ENCODE measurements at places on chromosomes 12 and 14.

- no peak for DNase-seq
Observed at GRCh38 chr12:100986595-100987547, 192.3 kb downstream of the ANO4 start.

DNA sequence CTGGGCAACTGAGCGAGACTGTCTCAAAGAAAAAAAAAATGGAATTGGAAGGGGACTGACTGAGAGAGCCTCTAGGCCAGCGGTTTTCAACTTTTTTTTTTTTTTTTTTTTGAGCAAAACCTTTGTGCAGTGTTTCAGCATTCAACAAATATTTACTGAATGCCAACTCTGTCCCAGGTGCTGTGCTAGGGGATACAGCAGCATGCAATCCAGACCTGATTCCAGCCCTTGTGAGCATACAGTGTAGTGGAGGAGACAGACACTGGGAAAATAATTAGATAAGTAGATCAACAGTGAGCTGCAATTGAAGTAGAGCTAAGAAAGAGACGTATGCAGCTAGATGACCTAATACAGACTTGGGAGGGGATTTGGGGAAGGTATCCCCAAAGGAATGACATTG, 23.8 kb upstream of the LTBP2 start:
- no peak for DNase-seq

DNA sequence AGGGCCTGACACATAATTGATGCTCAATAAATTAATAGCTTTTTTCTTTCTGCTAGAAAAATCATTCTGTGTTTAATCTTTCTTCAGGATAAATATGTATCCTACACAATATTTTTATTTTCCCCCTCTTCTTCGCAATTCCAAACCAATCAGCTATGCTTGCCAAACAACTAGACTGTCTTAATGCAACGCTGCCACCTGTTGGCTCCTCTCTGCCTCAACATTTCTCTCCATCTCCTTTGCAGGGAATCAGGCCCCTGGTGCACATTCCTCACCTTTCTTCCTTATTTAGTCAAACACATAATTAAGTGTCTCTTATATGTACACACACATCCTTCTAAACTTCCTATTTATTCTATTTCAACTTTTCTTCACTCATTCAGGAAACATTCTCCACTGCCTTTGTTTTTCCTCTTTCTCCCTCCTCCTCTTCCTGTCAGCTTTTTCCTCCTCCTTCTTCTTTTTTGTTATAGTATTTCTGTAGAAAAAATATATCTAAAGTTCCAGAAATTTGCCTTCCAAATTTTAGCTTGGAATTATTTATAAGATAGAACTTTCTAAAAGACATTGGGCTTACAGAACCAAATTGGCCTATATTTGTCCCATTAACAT, 406.0 kb downstream of the PRKD1 start:
- DNase-seq, result no peak

GRCh38 chr14:22830443-22831010, 840 bp downstream of the MRPL52 start:
- DNase-seq, result no peak

DNA sequence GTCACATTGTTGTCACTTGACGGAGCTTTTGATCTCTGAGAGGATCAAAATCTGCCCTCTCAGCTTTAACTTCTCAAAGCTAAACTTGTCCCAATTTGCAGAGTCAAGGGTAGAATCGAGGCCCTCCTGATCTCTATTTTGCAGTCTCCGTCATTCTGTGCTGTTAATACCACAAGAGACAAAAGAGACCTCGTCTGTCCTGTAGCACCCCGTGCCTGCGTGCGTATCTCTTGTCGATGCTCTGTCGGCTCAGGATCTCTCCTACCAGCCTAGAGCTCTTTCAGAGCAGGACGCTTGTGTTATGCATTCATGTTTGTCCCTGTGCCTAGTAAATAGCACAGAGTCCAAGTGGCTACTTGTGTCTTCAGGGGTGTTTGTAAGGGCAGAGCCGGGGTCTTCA, 5.1 kb downstream of the EVL start:
- no peak for DNase-seq

DNA sequence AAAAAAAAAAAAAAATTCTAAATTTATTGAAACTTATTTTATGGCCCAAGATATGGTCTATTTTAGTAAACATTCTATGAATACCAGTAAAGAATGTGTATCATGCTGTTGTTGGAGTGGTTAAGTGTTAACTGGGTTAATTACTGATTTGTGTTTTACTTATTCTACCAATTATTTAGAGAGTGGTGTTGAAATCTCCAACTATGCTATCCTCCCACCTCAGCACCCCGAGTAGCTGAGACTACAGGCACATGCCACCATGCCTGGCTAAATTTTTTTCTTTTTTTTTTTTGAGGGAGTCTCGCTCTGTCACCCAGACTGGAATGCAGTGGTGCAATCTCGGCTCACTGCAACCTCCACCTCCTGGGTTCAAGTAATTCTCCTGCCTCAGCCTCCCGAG, 72.2 kb downstream of the R3HDM2 start:
- no peak for DNase-seq

- DNase-seq, result no peak
Observed at GRCh38 chr14:95072310-95072905, 84.9 kb downstream of the DICER1 start.

GRCh38 chr14:61536661-61537562, 158.4 kb upstream of the HIF1A start:
- no peak for DNase-seq

- no peak for DNase-seq
Observed at GRCh38 chr12:57460468-57460784, 841 bp downstream of the GLI1 start.

DNA sequence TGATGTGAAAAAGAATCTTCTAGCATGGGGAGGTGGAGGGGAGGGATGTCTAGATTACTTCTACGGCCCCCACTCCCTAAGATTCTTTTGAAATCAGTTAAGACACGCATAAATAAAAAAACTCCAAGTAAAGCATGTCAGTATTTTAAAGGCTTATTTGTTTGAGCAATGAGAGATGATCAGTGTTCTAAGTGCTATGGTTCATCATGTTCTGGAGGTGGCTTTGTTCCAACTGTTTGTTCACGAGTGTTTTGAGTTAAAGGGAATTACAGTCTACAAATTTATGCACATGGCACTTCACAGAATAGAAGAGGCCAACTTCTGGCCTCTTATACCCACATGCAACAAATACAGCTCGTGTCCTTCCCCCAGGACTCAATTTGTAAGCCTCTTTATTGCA, 394.9 kb downstream of the RAD51B start:
- DNase-seq, result no peak

DNA sequence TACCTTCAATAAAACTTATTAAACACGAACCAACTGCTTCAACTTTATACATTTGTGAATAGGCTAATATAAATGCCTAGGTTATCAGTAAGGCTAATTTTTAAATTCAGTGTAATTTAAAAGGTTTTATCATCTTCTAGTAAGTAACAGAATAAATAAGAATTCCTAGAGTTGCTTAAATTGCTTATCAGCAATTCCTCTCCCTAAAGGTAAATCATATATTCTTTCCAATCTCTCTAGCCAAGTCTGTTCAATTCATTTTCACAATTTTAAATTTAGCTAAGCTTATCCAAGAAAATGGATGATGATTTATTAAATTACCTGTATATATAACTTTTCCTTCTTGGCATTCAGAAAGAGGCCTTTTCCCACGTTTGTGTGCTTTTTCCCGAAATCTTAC, 4.6 kb downstream of the PUS7L start:
- no peak for DNase-seq

DNA sequence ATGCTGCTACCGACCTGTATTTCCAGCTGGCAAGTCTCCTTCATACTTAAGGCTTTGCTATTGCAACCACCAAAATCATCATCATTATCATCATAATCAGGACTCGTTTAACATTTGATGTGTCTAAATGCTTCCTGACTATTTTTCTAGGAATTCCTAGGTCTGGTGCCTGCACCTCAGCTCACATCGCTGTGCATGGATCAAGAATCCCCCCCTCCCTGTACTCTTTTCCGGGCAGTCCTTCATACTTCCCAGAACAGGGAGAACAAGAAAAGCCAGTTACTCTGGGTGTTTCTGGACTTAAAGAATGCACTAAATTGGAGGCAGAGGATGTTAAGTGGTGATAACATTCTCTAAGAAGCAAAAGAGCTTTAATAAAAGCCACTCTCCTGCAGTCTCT, 9.4 kb downstream of the ERP27 start:
- no peak for DNase-seq

DNA sequence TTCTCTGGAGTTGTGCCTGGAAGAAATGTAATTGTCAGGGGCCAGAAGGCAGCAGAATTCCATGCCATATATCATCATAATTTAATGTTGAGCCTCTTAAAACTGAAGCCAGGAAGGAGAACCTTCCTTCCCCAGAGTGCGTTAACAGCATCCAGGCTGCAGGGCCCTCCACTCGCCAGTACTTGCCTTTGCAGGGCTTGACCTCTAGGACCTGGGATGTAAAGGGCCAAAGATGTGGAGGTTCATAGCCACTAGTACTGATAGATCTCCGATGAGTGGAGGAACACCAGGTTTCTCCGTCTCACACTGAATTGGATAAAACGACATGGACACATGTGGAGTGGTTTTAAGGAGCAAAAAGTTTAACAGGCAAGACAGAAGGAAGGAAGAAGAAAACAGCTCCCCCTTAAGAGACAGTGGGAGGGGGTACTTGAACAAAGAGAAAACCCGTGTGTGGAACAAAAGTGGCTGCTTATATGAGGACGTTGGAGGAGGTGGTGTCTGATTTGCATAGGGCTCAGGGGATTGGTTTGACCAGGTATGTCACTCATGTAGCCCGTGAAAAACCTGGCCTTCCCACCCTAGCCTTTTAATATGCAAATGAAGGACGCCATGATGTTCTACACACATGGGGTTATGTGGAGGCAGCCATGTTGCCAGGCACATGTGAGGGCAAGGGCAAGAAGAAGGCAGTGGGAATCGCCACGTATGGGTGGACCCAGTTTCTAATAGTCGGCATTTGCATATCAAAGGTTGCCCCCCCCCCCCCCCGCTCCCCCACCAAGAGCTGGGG, 38.8 kb upstream of the WSCD2 start:
- DNase-seq, result no peak

GRCh38 chr12:6230321-6231110, 30.3 kb downstream of the CD9 start:
- DNase-seq, result peak; percentile 79

GRCh38 chr12:116792403-116792802, 54.3 kb downstream of the RNFT2 start:
- no peak for DNase-seq

DNA sequence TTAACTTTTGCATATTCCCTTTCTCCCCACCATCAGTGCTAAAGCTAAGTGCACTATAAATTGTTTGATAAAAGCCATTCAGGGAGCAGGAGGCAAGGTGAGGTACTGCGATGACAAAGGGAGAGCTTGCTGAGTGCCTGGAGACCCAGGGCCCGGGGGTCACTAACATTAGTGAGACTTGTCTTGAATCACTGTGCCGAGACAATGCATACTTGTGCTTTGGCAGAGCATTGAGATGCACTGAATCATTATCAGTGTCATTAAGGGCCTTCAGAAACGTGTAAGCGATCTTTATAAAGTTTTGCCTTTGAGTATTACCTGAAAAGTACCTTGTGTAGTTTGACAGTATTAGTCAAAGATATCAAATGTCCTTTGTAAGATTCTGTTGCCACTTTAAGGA, 447.5 kb downstream of the PCNX1 start:
- DNase-seq, result no peak

GRCh38 chr12:63944586-63945228, 100.2 kb downstream of the SRGAP1 start:
- DNase-seq, result no peak

DNA sequence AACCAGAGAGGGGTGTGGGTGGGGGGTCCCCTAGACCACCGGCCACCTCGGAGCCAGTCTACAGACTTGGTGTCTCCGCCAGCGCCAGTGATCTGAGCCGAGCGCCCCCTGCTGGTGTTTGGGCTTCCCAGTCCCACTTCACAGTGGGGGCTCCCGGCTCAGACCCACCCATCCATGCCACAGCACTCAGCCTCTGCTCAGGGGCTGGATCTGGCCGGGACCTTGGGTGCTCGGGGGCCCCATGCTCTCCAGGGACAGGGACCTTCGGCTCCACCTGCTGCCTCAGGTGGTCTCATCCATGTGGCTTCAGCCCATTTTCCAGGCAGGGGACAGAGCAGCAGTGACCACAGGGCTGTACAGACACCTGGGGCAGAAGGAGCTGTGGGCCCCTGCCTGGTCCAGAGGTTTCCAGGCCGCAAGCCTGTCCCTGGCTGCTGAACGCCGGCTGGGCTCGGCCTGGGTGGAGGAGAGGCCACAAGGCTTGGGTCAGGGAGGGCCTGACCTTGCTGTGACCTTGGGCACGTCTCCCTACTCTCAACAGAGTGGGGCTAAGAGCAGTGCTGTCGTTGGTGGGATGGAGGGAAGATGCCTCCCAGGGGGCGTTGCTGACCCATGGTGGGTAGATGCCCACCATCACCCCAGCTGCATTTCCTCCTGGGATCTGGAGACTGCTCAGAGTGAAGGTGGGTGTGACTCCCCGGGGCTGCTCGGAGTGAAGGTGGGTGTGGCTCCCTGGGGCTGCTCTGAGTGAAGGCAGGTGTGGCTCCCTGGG, 86.3 kb downstream of the KIF26A start:
- DNase-seq, result peak; percentile 51

- no peak for DNase-seq
Observed at GRCh38 chr12:123141615-123142517, 9.0 kb downstream of the PITPNM2 start.

- no peak for DNase-seq
Observed at GRCh38 chr14:73180385-73180805, 44.1 kb downstream of the PSEN1 start.

DNA sequence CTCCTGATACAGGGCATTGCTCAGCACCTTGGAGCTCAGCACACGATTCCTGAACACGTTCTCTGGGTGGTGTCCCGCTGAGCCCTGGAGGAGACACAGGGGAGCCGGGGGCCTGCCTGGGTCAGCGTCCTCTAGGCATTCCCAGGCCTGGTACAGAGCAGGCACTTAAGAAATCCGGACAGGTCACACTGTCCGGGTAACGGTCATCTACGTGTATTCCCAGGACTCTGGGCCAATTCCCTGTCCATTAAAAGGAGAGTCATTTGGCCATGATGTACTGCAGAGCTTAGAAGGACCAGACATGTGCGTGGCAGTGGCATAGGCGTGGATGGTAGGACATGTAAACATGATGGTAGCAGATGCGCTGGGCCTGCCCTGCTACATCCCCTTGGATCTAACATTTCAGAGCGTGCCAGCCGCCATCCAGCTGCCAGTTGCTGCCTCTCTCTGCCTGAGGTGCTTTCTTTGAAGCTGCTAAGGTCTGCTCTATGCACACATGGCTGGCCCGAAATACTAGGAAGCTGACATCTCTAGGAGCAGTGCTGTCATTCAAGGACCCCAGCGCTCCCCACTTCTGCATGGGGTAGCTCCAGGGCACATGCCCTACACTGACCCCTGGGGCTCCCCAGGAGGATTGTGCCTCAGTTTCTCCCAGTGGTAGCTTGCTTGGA, 273.1 kb upstream of the RTL1 start:
- no peak for DNase-seq

Measured in lower lobe of right lung (tissue), 2 donors.